Esophagus squamous epithelium (tissue), 5 donors: ENCODE measurements at places on chromosomes 1 and 21.

- DNase-seq: no peak
Measured at GRCh38 chr21:25515484-25516405, 91.5 kb downstream of the MRPL39 start.

DNA sequence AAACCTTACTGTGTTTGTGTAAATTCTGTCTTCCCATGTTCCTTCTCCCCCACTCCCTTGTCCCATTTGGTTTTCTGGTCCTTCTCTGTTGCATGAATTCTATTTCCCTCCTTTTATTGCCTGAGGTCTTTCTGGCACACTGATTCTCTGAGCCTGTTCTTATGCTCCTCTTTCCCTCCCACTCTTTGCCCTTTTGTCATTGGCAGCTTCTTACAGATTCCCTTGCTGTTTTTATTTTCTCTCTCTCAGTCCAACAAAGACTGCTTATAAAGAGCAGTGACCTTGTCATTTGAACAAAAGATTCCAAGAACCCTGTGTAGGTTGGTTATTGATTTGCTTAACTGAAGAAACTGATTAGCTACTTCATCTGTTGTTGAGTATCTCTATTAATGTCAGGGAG, 49.7 kb downstream of the GPR52 start:
- no peak for DNase-seq

DNA sequence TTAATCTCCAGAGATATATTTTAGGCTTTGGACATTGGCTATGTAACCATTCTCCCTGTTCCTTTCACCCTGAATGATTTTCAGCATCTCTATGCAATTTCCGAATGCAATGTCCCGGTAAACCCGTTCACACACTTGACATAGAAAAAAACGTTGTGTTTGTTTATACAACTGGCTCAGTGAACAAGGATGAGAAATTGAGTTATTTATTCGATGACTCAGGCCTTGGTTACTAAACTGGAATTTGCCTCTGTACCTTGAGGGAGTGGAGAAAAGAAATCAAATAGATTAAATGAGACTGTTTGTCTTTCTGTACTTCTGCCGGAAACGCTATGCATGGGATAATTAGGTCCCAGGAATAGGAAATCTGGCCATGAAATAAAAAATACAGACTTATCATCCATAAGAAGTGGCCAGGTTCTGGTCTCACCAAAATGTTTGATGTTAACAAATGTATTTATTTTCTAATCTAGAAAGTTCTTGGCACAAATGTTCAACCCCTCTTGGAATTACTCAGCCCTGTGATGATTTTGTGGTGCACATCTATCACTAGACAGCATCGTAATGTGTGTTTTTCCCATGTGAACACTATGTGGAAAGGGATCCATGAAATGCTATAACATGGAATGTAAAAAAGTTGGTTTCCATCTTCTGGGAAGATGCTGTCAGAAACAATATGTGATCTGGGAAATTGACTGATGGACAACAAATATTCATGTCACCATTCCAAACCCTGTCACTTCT, 253.9 kb downstream of the DUSP10 start:
- no peak for DNase-seq

GRCh38 chr1:209607102-209607794, 23.7 kb downstream of the CAMK1G start:
- no peak for DNase-seq

DNA sequence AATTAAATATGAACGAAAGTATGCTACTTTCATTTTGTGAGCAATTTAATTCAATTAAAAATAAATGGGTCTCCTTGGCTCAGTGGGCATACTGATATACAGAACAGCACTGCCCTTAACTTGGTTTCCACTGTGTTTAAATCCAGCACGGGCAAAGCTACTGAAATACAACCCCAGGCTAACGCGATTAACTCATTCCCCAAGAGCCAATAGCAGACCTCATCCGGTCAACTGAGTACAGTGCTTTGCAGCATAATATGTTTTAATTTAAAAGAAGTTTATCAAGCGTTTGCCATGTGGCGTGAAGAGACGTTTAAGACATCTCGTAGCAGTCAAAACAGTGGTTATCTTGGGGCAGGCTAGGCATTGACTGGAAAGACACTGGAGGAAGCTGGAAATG, 118.6 kb downstream of the PROX1 start:
- no peak for DNase-seq

DNA sequence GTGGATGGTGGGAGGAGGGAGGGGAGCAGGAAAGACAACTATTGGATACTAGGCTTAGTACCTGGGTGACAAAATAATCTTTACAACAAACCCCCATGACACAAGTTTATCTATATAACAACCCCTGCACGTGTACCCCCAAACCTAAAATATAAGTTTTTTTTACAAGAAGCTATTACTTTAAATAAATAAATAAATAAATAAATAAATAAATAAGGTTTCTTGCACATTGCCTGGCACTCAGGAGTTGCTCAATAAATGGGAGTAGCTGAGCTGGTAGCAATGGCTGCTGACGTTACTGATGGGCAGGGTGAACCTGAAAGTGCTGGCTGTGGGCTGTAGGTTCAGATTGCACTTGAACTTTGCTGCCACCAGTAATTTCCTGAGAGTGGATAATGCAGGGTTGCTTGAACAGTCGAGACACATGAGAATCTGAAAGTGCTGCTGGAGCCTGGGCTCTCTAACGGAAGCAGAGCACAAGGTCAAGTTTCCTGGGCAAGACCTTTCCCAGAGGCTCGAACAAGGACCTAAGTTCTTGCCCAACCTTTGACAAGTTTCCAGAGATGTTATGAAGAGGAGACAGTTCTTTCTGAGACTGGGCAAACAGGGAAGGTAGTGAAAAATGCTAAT, 14.8 kb upstream of the KCNE2 start:
- no peak for DNase-seq

GRCh38 chr1:52355436-52355835, 10.6 kb downstream of the CC2D1B start:
- no peak for DNase-seq

GRCh38 chr1:117201808-117202207, 8.9 kb downstream of the VTCN1 start:
- no peak for DNase-seq

DNA sequence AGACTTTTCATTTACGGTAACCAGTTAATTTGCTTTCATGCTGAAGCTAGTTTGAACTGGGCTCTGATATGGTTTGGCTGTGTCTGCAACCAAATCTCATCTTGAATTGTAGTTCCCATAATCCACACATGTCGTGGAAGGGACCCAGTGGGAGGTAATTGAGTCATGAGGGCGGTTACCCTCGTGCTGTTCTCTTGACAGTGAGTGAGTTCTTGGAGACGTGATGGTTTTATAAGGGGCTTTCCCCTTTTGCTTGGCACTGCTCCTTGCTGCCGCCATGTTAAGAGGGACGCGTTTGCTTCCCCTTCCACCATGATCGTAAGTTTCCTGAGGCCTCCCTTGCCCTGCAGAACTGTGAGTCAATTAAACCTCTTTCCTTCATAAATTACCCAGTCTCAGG, 10.3 kb upstream of the FHAD1 start:
- no peak for DNase-seq

DNA sequence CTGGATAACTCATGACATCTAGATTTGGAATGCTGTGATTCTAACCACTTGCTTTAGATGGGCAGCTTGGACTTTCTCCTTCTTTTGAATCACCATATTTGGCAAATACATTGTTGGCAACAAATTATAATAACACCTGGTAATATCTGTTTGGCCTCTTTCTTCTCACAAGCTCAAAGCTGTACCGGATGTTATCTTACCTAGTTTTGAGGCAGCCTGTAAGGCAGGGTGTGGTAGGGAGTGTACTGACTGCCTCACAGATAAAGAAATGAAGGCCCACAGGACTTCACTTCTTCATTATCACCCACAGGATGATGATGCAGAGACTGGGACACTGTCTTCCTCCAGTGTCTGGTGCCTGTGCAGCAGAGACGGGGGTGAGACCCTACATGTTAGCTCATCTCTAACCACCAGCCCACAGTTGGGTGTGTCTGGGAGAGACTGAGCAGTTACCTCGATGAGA, 28.5 kb downstream of the TUFT1 start:
- DNase-seq: no peak
